NCI-H1436 treated with DMSO at 0.1 percent for 48 hours (cell line): ENCODE measurements at places on chromosomes 2 and 18.

DNA sequence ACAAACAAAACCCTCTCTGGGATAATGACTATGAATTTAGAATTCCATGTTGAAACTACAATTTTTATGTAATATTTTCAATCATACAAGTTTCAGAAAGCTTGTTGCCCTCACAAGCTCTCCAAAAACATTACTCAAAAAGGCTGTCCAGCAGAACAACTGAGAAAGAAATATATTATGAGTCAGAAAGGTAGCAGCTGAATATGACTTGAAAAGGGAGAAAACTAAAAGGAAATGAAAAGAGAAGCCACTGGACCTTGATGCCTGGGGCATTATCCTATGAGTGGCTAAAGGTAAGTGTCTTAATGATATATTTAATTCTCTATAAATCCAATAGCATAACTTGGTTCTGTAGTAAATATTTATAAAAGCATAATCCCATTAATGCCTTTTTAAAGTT is 61.8 kb downstream of the NXPH2 start:
- no peak for DNase-seq

GRCh38 chr18:1017227-1018058 is 112.8 kb downstream of the ADCYAP1 start:
- no peak for DNase-seq

GRCh38 chr2:85525567-85525966 is 13.4 kb upstream of the MAT2A start:
- no peak for DNase-seq

- DNase-seq, result no peak
These were observed 122.1 kb downstream of the EML6 start for GRCh38 chr2:54845514-54845913.

DNA sequence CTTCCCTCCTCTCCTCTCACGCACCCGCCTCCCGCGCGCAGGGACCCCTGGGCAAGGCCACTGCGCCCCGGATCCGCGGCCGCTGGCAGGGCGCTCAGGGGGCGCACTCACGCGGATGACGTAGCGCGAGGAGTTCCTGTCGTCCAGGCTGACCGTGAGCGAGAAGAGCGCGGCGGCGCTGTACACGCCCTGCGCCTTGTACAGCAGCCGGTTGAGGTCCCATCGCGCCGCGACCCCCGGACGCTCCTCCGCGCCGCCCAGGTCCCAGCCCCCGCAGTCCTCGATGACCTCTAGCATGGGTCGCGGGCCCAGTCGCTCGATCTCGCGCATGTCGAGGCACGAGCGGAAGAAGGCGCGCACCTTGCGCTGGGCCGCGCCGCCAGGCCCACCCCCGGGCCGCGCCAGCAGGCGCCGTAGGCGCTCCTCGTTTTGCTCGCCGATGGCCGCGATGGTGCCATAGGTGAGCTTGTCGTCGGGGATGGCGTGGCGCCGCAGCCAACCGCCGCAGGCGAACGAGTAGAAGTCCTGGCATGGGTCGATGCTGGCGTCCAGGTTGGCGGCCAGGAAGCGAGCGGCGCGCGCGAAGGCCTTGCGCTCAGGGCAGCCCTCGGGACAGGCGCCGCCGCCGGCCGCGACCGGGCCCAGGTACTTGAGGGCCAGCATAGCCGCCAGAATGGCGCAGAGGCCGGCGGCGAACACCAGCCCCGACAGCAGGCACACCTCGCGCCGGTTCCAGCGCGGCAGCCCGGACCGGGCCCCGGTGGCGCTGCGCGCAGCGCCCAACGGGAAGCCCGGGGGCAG is 1.7 kb downstream of the ECEL1 start:
- DNase-seq, result no peak

- no peak for DNase-seq
These were observed 255.0 kb downstream of the TRIB2 start for GRCh38 chr2:12971581-12972365.

DNA sequence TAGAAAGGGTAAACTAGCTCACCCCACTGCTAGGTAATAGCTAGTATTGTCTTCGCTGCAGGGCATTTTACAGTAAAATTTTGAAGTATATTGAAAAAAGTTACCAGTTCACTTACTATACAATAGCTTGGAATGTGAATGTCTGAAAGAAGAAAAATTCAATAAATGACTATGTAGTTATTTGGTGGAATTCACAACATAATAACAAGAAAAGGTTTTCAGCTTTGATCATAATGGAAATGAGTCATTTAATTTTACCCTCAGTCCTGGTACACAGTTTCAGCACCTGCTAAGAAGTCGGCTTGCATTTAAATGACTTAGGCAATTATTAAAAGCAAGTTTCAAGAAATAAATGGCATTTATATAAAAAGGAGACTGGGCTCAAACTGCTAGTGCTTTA is 90.4 kb downstream of the NUP35 start:
- no peak for DNase-seq

DNA sequence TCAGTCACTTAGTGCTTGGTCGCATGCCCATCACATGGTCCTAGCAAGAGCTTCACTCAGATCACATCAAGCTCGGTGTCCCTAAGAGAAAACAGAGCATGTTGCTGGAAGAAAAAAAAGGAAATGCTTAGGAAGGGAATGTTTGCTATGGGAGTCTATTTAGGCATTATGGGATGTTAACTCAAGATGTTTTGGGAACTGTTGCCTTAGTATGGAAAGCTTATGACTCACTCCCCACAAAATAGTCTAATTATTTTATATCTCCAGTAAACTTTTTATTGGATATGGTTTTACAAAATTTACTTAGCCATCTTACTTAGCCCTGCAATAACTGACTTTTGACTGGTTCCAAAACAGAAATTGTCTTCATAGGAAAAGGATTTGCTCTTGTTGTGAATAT is 439.5 kb upstream of the ZEB2 start:
- no peak for DNase-seq

GRCh38 chr18:26746826-26747475 is 118.6 kb downstream of the AQP4 start:
- no peak for DNase-seq

DNA sequence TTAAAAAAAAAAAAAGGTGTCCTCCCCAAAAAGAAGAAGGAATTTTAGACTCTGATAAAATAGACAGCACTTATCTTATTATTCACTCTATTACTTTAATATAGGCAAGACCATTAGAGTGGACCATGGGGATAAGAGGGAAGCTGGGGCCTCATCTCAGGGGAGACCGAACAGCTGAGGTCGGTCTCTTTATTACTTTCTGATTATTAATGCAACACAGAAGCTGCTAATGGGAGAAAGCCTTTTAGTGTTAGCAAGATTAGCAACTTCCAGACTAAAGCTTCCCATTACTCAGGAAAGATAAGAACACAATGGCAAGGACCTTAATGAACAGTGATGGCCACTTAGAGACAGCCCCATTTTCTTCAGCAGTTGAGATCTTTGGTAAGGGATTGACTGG is 135.5 kb downstream of the TMEFF2 start:
- no peak for DNase-seq
